Osteocyte (in vitro differentiated cells): ENCODE measurements at places on chromosomes 4 and X.

- DNase-seq = no peak
Observed at GRCh38 chr4:25174674-25175073, 14.4 kb upstream of the SEPSECS start.

- no peak for DNase-seq
Observed at GRCh38 chr4:69848028-69848427, 11.9 kb downstream of the SULT1E1 start.

- no peak for DNase-seq
Observed at GRCh38 chrX:134633832-134634231, 24.4 kb downstream of the PLAC1 start.

- no peak for DNase-seq
Observed at GRCh38 chr4:43277003-43277402, 384.5 kb downstream of the GRXCR1 start.

DNA sequence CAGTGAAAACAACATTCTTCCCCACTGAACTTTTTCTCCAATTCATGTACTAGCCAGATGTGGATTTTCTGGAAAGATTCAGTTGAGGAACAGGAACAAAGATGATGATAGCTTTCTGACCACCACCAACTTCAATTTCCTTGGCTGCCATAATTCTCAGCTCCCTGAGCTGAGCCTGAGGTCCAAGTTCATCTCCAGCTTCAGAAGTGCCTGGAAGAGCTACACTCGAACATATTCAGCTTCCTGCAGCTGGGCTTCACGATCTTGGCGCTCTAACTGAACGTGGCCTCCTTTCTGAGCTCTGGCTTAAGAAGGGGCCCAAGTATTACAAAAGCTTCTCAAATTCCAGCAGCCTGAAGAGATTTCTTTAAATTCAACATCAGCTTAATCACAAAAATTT lies 83.9 kb downstream of the QDPR start:
- DNase-seq = no peak

GRCh38 chr4:150888625-150889024 lies 126.5 kb downstream of the LRBA start:
- DNase-seq = no peak

GRCh38 chrX:143623657-143624056 lies 12.2 kb downstream of the SLITRK4 start:
- DNase-seq = no peak

GRCh38 chr4:121877041-121877773 lies 6.9 kb upstream of the BBS7 start:
- no peak for DNase-seq

GRCh38 chr4:113302051-113302450 lies 252.6 kb downstream of the ANK2 start:
- no peak for DNase-seq

DNA sequence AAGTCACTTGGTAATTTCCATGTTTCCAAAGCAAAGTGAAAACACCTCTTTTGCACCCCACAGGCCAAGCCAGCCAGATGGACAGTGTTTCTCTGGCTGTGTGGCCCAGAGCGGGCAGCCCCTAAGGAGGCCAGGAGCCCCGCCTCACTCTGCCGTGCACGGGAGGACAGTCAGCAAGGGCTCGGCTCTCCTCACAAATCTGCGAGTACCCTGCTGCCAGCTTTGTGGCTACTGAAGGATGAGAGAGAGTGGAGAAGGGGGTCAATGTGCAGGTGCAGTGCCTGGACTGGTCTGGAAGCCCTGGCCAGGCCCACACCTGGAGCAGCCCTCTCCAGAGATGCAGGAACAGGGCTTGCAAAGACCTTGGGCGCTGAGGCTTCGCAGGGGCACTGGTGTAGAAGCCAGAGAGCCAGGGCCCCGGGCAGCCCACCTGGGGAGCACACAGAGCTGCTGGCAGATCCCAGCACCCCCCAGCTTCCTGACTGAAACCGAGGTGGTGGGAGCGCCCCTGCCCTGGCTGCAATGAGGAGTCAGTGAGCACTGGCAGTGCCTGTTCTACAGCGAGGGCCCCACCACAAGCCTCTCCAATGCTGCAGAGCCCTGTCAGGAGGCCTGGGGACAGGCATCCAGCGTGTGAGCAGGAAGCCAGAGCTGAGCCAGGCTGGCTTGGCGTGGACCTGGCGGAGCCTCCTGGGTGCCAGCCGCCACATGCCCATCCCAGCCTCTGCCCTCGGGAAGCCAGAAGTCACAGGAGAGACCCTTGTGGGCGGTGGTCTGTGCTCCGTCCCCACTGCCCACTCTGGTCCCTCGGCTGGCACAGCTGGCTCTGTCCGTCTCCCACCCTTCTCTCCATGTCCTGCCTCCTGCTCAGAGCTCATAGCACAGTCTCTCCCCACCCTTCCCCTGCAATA lies 3.9 kb downstream of the SPON2 start:
- DNase-seq = no peak

DNA sequence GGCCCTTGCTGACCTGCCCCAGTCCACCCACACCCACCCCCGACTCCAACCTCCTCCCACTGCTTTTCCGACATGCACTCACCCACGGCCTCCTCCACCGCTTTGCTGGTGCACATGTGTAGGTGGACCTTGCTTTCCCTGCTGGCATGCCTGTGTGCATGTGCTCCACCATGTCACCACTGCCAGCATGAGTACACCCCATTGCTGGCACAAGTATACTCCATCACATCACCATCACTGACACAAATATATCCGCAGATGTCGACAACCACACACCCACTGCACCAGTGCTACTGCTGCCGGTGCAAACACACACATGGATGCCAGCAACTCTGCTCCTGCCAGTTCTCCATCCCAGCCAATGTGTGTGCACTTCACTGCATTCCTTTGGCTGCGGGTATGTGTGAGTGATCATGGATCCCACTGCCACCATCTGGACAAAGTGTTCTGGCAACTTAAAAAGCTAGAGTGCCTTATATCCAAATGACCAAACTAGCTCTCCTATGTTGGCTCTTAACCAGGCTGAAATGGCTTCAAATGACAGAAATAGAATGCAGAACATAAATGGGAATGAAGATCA lies 1072.3 kb downstream of the RAPGEF2 start:
- DNase-seq = no peak

- DNase-seq = no peak
Observed at GRCh38 chr4:55658657-55659056, 22.6 kb upstream of the NMU start.

GRCh38 chr4:25654971-25655963 lies at the start of gene SLC34A2:
Gene SLC34A2, plus strand, starts transcription at chr4:25655851. Its CDS starts 6,650 bp downstream, at chr4:25662501.
- DNase-seq = no peak

DNA sequence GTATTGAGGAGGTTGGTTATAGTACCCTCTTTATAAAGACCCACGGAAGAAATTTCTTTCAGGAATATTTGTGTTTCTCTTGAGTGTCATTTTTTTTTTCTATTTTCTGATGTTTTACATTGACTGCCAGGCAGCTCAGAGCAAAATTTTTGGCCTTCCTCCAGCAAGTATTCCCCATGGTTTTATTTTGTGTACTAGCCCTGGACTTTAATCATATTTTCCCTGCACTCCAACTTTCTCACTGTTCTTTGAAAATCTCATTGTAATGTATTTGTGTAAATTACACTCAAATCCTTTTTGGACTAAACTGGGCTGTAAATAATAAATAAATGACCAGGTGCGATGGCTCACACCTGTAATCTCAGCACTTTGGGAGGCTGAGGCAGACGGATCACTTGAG lies 45.6 kb upstream of the USP46 start:
- no peak for DNase-seq

DNA sequence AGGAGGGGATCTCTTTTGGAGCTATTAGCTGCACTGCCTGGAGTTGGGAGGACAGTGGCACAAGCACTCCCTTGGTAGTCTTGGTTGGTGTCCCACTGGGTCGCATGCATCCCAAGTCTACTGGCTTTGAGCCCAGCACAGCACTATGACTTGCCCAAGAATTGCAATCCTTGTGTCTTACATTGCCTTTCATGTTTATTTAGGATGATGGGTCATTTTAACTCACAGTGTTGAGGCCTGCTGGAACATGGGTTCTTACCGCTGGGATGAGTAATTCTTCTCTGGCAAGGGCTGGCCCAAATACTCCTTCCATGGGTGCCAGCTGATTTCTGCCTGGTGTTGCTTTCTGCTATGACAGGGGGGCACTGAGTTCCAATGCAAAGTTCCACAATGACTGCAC lies 185.5 kb downstream of the TEX13C start:
- no peak for DNase-seq

GRCh38 chrX:8345473-8345872 lies 119.2 kb upstream of the VCX3B start:
- DNase-seq = no peak

DNA sequence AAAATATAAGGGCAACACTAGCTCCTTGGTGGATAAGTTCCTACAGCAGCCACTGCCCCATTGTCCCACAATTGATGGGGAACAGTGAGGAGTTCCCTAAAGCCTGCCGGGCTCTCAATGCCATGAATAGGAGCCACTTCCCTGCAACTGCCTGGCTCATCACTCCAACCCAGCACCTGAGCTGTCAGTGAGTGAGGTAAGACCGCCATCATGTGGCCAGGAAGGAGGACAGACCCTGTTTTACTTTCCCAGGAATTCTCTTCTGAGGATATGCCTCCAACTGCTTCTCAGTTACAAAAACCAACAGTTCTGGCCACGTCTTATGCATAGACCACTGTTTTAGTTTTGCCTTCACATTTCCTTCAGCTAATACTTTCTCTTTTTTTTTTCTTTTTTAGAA lies 45.5 kb downstream of the SRPX start:
- no peak for DNase-seq

GRCh38 chr4:47831026-47831679 lies 6.7 kb downstream of the CORIN start:
- no peak for DNase-seq

DNA sequence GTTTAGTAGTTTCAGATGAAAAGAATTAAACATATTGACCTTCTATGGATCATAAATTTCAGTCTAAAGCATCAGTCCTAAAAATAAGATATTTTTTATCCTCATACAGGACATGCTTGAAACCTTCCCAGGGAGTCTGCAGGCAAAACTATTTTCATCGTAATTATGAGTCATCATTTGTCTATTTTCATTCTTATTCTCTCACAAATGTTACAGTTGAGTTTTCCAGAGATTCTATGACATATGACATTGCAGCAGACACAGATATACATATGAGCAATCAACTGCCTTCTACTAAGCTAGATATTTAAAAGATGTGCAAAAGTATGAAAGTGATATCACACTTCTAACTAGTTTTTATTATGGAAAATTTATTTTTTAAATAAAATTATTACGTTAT lies 398.0 kb downstream of the MAGEB5 start:
- DNase-seq = no peak

GRCh38 chrX:781224-782204 lies 150.9 kb downstream of the SHOX start:
- no peak for DNase-seq

GRCh38 chr4:124863040-124863545 lies 150.6 kb upstream of the ANKRD50 start:
- DNase-seq = no peak

GRCh38 chrX:141903400-141904155 lies at the start of gene MAGEC1:
Gene MAGEC1, plus strand, starts transcription at chrX:141903894. Its CDS starts 1,179 bp downstream, at chrX:141905073.
- no peak for DNase-seq

DNA sequence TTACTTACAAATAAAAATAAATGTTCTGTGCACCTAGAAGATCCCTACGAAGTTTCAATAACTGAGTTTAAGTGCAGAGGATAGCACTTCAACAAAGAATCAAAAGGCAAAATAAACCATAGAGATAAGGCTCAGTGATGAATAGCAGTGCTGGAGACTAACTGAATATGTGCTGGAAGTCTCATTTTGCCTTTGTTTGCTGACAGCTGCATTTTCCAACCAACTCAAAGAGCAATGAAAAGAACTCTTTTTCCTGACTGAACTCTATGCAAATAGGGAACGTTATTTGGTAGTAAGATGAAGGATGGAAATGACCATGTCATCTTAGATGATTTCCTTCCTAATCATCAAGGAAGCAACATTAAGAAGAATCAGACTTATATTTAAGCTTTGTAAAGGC lies 32.7 kb upstream of the ADH7 start:
- DNase-seq = no peak

GRCh38 chrX:71622576-71623450 lies 4.5 kb upstream of the CXCR3 start:
- DNase-seq = no peak

DNA sequence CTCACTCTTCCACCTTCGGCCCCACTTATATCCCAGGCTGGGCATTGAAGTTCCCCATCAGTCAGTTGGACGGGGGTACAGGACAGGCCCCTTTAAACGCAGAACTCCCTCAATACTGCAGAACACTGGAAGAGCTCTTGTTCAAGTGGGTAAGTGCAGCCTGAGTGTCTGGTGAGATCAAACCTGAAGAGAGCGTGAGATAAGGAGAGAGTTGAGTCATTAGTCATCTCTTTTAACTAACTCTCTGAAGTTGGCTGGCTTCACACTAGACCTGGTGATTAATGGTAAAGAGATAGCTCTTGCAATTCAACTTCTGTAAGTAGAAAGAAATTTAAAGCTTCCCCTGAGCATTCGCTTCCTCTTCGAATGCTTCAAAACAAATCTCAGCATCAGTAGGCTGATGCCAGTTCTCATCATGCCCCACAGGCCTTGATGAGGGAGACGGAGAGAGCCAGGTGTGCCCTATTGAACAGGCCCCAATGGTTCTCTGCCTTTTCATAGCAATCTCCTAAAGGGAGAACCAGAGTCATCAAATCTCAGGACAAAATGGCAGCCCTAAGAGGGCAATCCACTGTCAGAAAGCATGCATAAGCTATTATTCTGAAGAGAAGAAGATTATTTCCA lies 41.0 kb upstream of the JADE1 start:
- DNase-seq = no peak

- no peak for DNase-seq
Observed at GRCh38 chr4:157459785-157460184, 239.3 kb downstream of the GRIA2 start.

DNA sequence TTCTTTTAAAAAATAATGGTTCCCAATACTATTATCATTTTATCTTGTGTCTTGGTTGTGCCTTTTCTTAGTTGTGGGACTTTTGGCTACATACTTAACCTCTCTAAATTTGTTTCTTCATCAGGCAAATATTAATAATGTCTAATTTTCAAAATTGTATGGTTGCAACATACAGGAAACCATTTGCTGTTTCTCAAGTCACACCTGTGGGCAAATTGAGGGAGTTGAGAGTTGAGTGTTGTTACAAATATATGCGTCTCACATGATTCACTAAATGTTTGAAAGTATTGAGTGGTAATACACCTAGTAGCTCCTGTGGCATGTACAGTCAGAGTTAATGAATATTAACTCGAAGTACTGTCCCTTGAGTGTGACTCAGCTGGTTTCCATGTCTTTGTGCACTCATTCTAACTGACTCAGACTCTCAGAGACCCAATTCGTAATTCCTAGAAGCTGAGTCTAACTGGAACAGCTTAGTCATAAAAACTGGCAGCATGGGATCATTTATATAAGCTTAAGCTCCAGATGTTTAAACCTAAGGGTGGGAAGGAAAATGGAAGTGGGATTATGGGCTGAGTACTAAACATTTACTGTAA lies 802.4 kb downstream of the TRIML1 start:
- DNase-seq = no peak

GRCh38 chr4:146340798-146341197 lies 126.5 kb downstream of the REELD1 start:
- DNase-seq = no peak

DNA sequence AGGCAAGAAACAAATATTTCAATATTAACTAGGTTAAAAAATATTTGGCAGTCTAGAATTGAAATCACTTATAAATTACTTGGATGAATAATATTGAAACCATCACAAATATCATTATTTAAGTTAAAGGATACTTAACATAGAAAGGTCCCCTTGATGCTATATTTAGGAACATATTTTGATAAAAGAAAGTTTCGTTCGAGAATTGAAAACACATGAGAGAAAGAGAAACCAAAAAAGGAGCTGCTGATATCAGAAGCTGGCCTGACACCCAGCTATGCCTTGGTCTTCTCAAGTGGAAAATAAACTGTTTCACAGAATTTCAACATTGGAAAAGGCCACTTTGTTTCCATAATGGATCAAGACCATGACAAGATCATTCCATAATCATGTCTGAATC lies 762.4 kb downstream of the DMD start:
- DNase-seq = no peak
